Hematopoietic multipotent progenitor cell (in vitro differentiated cells): ENCODE measurements at places on chromosomes 16 and 17.

GRCh38 chr17:81701288-81702071 is 1.7 kb upstream of the MRPL12 start:
- DNase-seq, result no peak

- DNase-seq, result no peak
Measured at GRCh38 chr17:80992077-80992947, 671 bp downstream of the CHMP6 start.

GRCh38 chr17:20095336-20096080 is 86.3 kb downstream of the SPECC1 start:
- no peak for DNase-seq

- DNase-seq, result no peak
Measured at GRCh38 chr17:8151641-8152111, 528 bp downstream of the PER1 start.

- no peak for DNase-seq
Measured at GRCh38 chr16:85481206-85481605, 131.9 kb upstream of the GSE1 start.

DNA sequence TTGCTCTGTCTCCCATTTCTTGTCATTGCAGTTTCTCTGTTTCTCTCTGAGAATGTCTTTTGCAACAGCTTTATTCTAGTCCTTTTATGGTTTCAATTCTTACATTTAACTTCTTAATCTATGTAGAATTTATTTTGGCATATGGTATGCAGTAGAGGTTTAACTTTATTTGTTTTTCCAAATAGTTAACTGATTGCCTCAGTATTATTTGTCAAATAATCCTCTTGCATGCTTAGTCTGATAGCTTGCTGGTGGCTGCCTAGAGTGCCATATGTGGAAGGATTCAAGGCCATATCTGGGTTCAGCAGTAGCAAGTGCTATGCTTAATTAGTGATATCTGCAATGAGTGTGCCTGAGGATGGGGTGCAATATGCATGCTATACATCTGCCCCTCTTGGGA is 6.9 kb downstream of the SNTB2 start:
- DNase-seq, result no peak

DNA sequence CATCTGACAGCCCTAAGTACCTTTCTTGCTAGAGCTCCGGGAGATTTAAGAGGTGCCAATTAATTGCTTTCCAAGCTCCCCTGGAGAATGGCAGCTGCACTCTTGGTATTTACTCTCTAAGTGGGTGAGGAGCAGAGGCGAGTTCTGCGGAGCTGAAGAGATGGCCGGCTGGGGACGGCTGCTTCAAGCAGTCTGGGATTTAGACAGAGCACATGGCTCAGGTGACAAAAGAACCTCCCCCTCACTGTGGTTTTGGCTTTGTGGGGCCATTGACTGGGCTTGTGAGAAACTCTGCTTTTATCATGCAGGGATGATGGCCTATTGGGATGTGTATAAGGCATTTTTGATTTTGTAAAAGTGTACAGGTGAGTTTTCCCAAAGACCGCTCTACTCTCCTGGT is 239.3 kb upstream of the EEF2KMT start:
- no peak for DNase-seq

DNA sequence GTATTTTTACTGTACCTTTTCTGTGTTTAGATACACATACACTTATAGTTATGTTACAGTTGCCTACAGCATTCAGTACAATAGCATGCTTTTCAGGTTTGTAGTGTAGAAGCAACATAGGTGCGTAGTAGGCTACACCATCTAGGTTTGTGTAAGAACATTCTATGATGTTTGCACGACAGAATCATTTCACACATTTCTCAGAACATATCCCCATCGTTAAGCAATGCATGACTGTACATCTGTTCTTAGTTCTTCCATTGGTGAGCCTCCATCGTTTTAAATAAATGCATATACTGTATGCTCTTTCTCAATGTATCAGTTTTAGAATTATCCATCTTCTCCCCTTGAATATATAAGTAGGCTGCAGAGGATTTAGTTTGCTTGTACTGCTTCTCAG is 122.6 kb downstream of the PITPNC1 start:
- no peak for DNase-seq

DNA sequence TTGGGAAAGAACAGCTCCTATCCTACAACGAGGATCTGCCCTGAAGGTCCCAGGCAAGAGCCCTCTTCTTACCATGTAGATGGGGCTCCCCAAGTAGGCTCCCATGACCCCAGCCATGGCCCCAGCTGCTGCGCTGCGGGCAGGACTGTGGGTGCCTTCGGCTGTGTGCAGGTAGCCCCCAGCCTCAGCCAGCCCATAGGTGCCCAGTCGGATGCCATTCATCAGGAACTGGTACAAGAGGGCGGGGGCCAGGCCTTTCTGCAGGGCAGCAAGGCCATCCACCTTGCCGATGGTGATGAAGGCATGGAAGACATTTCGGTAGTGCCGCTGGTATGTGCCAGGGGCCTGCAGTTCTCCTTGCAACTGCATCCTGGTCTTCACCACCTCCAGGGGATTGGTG is 839 bp downstream of the SLC25A35 start:
- DNase-seq, result no peak

GRCh38 chr17:52227926-52228325 is 69.4 kb upstream of the CA10 start:
- DNase-seq, result no peak

- DNase-seq, result peak; percentile 63
Measured at GRCh38 chr16:27179500-27180072, 23.7 kb upstream of the KDM8 start.

GRCh38 chr16:4699046-4699556 is 5.7 kb downstream of the NUDT16L1 start:
- DNase-seq, result no peak

GRCh38 chr16:88058136-88058535 is 106.9 kb downstream of the BANP start:
- DNase-seq, result no peak

GRCh38 chr17:8563981-8564602 is 66.4 kb downstream of the MYH10 start:
- DNase-seq, result no peak

- DNase-seq, result peak; percentile 55
Measured at GRCh38 chr16:71358464-71358998, at the start of gene CALB2. Gene CALB2 (plus strand): TSS chr16:71358723. CDS start chr16:71358793, 70 bp downstream.

- no peak for DNase-seq
Measured at GRCh38 chr16:60932600-60932999, 1103.6 kb downstream of the CDH8 start.

- DNase-seq, result no peak
Measured at GRCh38 chr17:16456742-16457316, 35.2 kb downstream of the LRRC75A start.

DNA sequence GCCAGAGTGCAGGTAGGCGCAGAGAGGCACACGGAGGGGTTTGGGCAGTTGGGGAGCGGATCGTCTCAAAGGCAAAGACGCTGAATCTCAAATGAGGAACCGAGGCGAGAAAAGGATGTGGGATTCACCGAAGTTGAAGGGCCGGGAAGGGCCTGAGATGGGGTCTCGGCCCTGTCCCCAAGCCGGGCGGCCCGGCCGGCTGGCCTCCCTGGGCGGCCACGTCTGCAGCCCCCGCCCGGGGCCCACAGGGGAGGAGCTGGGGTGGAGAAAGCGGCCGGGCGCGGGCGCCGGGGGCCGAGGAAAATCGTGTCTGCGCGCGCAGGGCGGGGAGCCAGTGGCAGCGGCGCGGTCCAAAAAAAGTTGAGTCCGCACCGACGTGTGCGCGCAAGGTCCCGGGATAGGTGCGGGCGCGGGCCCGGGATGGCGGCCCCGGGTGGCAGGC is 458 bp downstream of the SLC12A4 start:
- DNase-seq, result no peak

DNA sequence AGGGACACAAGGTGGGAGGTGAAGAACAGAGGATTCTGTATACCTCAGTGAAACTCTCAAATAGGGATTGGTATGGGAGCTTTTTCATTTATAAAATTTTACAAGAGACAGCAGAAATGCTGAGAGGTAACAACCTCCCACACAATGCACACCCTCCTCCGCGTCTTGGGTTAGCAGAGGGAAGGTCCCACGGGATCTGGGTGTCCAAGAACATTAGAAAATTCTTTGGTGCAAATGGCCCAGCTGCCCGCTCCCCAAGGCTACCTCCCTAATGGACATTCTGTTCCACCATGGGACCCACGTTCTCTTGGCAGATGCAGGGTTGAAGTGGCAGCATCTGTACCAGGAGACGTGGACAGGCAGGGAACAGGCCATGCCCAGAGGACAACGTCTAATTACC is 22.5 kb downstream of the GPR139 start:
- no peak for DNase-seq

- DNase-seq, result no peak
Measured at GRCh38 chr17:75499313-75500022, 15.9 kb downstream of the CASKIN2 start.

DNA sequence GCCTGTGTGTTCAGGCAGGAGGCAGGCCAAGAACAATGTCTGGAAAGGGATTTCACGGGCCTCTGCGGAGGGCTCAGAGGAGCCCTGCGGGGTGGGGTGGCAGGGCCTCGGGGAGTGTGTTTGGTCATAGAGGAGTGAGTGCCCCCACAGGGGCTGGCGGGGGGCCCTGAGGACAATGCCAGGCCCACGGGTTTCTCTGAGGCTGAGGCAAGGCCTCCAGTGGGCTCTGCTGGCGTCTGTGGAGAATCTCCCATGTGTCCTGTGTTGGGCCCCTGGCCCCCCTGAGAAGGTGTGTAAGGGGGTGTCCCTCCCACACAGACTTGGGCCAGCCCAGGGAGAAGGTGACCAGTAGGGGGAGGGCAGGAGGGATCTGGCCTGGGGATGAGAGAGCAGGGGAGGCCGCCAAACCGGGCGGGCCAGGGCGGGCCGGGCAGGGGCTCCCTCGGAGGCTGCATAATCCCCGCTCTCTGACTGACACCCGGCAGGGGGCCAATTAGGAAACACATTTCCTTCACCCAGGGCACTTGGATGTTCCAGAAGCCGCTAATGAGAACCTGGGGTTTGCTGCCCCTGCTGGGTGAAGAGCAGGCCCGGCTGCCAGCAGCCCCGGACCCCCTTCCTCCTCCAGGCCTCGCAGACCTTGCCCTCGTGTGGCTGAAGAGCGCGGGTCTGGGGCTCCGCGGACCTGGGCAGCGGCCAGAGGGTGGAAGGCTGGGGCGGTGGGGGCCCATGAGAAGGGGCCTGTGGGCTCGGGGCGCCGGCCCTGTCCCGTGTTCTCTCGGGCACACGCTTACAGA is 204.2 kb downstream of the NTN1 start:
- DNase-seq, result no peak

DNA sequence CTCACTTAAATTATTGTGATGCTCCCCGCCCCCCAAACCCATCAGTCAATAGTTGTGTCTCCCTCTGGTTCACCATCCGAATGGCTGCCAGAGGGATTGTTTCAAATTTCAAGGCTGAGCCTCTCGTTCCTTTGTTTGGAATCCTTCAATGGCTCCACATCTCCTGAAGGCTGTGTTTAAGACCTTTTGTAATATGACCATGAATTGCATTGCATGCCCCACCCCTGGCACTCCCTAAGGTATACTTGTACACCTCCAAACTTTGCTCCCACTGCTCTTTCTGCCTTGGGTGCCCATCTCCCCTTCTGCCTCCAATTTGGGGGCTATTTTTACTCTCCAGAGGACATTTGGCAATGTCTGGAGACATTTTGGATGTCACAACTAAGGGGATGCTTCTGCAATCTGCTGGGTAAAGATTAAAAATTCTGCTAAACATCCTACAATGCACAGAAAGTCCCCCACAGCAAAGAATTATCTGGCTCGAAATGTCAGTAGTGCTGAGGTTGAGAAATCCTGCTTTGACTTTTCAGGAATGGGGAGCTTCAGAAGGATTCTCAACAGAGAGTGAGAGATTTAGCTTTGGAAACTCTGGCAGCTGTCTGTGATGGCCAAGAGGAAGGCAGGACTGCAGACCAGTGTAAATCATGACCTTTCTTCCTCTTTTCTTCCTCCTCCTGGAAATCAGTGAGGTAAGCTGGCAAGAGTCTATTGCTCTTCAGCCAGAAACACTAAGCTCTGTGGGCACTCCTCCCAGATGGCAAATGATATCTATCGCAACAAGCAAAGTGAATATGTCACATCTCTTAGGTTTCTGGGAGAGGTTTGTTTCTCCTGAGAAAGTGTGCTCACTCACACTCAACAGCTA is 8.7 kb upstream of the IL4R start:
- DNase-seq, result peak; percentile 36

- peak; percentile 76 for DNase-seq
Measured at GRCh38 chr16:78045865-78046581, 23.7 kb downstream of the CLEC3A start.

- peak; percentile 83 for DNase-seq
Measured at GRCh38 chr16:31700530-31701388, 172.8 kb upstream of the ZNF267 start.

DNA sequence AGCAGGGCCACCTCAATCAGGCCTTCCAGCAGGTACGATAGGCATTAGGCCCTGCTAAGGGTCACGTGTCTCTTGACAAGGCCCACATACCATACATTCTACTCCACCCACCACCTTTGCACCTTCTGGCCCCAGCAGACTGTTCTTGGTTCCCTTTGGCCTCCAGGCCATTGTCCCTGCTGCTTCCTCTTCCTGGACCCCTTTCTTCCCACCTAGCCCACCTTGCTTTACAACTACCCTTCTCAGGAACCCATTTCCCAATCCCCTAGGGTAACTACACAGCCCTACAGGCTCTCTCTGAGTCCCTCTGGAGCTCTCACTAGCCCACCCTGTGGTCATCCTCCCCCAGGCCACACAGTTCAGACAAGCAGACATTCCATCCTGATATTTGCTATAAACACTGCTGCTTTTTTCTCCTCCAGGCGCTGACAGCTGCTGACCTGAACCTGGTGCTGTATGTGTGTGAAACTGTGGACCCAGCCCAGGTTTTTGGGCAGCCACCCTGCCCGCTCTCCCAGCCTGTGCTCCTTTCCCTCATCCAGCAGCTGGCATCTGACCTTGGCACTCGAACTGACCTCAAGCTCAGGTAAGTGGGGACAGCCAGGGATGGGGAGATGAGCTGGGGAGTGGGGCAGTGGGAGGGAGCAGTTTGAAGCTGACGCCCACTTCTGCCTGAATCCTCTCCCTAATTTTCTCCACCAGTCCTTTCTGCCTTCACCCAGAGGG is 1.4 kb upstream of the NRN1L start:
- DNase-seq, result no peak

GRCh38 chr16:19071811-19072777 is 4.7 kb downstream of the COQ7 start:
- DNase-seq, result peak; percentile 48

- peak; percentile 20 for DNase-seq
Measured at GRCh38 chr17:82107341-82107860, 9.4 kb upstream of the FASN start.

DNA sequence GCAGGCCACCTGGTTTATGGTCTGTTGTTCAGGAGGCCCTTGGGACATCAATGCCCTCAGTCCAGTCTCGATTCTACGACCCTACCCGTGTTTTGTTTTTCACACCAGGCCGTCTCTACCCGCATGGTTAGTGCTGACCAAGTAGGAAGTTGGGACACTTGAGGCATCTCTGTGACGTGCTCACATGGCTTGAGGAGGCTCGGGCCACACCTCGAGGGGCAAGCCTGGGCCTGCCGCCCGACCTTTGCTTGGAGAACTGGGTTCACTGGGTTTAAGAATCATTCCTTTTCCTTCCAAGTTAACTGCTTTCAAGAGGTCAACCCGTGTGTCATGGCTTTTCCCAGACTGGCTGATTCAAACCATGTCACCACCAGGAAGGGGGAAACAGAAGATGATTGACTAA is 86.8 kb downstream of the CMIP start:
- no peak for DNase-seq
